ENCODE measurements at places on chromosomes 12 and 14.

- DNase-seq = no peak
Observed at GRCh38 chr12:2489275-2489674, 305.5 kb upstream of the FKBP4 start.

DNA sequence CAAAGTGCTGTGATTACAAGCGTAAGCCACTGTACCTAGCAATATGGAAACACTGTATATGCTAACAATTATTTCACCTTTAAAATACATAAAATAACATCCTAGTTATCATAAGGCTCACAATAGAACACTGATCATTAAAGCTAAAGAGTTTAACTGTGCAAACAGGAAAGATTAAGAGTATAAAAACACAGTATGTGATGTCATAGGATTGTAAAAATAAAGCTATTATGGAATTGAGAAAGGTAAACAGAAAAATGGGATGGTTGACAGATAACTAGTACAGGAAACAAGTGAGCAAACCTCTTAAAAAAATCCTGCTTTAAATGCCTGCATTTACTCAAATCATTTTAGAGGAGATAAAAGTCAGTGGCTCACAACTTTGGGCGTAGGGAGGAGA, 10.8 kb upstream of the IPO8 start:
- DNase-seq = no peak

DNA sequence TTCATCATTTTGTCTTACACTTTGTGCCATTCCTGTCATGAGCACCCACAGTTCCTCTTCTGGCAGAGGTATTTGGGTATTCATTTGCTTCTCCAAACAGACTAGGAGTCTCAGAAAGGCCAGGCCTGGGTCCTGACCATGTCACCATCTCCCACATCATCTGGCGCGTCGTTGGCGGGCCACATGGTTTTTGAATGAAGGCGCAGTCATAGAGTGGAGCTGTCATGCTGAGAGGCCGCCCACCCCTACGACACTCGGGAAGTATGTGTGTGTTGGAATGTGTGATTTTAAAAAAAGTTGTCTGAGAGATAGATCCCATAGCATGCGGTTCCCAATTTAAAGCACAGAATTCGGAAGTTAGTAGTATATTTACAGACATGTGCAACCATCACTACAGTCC, 15.6 kb upstream of the TTC7B start:
- DNase-seq = no peak

- DNase-seq = no peak
Observed at GRCh38 chr12:75939016-75939642, 92.4 kb downstream of the PHLDA1 start.

DNA sequence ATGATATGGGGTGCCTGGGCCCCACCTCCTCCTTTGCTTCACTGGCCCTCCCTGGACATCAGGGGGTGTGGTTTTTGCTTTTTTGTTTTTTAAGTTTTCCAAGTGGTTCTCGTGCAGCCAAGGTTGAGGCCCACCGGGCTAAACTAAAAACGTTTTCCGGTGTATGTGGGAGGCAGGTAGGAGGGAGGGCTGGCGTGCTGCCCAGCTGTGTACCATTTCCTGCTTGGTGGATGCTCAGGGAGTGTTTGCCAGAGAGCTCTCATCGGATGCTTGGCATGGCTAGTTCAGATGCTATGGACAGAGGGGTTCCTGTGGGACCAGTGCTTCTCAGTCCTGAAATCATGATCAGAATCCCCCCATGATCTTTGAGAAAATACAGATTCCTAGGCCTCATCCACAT, 246.4 kb downstream of the CACNA1C start:
- no peak for DNase-seq

DNA sequence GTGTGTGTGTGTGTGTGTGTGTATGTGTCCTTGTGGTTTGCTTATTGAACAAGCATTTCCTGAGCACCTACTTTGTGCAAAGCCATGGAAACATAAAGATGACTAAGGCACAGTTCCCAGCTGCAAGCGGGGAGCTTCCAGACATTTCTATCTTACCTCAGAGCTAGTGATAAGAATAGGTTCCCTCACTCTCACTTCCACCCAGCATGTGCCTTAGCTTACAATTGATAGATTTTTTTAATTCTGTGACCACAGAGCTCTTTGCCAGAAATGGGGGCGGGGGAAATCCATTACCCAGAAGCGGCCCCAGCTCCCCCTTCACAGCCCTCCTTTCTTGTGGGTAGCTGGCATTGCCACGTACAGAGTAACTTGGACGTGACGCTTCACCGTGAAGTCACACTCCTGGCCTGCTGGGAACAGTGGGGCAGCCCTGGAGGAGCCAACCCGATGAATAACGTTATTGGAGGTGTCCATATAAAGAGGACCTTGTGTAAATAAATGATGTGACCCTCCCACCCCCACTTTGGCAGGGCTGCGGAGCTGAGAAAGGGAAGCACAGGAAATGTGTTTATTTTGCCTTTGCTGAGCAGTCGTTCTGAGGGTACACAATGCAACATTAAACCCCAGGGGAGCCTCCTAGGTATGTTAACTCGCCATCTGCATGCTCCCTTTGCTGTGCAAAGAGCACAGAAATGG, 238.9 kb downstream of the CHST11 start:
- DNase-seq = no peak

All from omental fat pad (tissue), 4 donors.